ENCODE measurements at places on chromosomes 4 and X.

DNA sequence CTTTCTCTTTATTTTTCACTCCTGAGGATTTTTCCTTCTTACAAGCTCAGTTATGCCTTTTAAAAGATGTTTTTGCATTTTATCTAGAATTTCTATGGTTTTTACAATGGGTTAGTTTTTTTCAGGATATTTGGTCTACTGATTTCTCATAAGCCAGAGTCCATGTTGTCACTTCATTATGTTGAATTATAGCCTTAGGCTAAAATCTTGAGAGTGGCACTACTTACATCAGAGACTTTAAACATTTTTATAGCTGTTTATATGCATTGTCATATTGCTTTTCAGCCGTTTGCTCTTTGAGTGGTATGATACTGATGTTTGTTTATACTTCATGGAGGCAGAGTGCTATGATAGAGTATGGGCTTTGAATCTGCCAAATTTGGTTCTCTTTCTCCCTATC lies 36.4 kb downstream of the CXorf58 start:
- DNase-seq: no peak

DNA sequence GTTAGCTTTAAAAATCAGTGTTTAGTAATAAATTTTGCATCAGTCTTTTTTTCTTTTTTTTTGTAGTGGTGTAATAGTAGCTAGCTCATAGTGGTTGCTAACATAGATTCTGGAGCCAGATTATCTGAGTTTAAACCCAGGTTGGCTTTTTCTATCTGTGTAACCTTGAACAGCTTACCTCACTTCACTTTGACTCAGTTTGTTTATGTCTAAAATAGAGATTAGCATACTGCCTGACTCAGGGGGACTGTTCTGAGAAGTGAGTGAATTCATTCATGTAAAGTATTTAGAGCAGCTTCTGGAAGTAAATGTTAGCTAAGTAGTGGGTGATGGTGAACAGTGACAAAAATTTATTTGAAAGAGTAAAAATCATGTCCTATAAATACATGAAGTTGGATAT lies 32.9 kb downstream of the CPEB2 start:
- no peak for DNase-seq

GRCh38 chrX:45449982-45450381 lies 249.3 kb upstream of the DIPK2B start:
- DNase-seq: no peak

DNA sequence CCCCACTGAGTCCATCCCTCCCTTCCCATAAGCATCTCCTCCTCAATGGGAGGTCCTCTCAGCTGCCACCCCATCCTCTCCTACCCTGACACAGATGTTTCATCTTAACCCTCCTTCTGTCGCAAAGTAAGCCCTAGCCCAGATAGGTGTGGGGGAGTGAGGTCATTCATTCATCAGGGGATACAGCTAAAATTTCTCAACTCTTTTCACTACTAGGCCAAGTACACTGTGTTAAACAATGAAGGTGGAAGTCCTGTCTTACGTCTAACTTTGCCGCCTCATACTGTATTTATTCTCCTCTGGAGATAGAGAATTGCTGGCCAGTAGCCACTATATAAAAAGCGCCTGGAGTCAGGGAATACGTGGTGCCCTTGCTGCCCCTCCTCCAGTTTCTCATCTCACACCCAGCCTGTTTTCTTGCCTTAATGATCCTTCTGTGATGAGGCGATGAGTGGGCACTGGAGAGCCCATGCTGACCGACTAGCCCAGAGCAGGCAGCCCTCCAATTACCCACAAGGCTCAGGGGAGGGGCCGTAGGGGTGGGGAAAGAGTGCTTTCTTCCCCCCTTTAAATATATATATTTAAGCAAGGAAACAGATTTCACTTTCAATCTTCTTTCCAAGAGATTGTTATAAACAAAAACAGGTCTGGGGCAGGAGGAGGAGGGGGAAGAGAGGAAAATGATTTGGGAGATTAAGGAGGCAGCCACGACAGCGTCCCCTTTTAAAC lies 149.5 kb downstream of the PJA1 start:
- DNase-seq: no peak

DNA sequence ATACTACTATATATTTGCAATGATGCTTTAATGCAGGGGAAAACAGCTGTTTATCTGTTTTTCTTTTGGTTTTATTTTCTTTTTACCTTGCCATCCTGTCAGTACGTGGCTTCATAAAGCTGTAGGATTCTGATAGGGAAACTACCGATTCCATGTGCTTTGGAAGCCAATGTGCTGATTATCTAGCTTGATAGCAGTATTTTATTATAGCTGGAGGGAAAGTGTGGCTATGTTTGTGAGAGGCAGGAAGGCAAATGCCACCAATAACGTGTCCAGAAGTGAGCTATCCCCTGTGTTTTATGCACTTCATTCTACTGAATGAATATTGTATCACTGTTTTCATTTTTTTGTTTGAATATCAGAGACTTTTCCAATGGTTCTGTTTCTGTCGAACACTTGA lies 43.7 kb downstream of the IL15 start:
- DNase-seq: no peak

DNA sequence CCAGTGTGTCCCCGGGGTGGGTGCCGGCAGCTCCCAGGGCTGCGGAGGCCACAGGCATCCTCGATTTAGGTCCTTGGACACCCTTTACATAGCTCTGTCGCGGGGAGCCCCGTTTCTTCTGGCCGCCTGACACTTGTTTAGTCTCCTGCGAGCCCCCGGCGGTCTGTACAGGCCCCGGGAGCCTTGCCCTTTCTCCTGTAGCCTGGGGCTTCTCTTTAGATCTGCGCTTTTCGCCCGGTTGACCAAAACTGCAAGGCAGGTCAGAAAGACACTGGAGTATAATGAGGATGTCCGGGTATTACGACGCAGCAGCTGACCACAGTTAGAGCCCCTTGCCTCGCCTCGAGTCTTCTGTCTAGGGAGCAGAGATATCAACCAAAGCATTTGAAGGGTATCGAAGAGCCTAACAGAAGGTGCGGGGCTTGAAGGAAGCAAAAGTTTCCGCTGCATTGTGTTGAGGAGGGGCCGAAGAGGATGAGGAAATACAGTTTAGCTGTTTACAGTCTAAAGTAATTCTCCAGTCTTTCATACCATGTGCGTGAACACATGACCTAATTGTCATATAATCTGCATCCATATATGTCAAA lies 479 bp downstream of the BRCC3 start:
- DNase-seq: no peak

GRCh38 chr4:24742773-24743172 lies 52.6 kb upstream of the SOD3 start:
- no peak for DNase-seq

DNA sequence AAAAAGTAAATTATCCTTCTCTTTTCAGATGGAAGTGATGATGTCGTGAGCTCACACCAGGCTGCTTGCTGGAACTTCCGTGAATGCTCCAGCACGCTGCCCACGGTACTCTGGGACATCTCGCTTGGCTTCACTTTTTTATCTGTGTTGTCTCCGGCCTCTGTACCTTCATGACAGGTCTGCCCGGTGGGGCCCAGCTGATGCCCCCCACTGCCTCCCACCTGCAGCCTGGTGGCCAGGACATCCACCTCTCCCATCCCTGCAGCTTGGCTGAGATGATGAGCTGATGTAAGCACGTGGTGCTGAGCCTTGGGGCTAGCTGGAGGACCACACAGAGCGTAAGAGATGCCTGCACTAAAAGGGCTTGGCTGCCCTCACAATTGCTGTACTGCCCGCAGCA lies 59.0 kb upstream of the HELT start:
- no peak for DNase-seq

DNA sequence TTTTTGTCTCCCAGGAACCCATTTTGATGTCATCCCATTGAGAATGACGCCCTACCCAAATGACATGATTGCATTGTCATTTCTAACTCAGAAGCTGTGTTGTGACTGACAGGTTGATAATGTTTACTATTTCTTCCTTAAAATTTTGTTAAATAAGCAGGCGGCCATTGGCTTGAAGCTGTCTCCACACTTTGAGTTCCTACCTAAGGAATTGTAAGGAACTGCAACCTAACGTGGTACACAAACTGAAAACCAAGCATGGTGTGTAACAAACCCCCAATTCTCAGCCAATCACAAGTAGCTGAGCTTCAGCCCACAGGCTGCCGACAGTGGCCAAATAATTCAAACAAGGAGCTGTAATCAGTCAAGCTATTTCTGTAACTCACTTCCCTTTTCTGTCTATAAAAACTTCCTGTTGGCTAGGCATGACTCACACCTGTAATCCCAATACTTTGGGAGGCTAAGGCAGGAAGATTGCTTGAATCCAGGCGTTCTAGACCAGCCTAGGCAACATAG lies 2.9 kb upstream of the MND1 start:
- no peak for DNase-seq
